ENCODE measurements at places on chromosomes 11 and 22. TPM values are rescaled to one million over a fixed set of nuclear protein-coding genes. Genes with fewer than 3 reads are reported as not detected.

GRCh38 chr11:107776062-107776461, 64.2 kb upstream of the SLN start:
- DNase-seq = no peak

The MS4A12 gene
- not detected for total RNA-seq

- no peak for DNase-seq
Measured at GRCh38 chr11:2860636-2861035, 24.9 kb downstream of the CDKN1C start.

DNA sequence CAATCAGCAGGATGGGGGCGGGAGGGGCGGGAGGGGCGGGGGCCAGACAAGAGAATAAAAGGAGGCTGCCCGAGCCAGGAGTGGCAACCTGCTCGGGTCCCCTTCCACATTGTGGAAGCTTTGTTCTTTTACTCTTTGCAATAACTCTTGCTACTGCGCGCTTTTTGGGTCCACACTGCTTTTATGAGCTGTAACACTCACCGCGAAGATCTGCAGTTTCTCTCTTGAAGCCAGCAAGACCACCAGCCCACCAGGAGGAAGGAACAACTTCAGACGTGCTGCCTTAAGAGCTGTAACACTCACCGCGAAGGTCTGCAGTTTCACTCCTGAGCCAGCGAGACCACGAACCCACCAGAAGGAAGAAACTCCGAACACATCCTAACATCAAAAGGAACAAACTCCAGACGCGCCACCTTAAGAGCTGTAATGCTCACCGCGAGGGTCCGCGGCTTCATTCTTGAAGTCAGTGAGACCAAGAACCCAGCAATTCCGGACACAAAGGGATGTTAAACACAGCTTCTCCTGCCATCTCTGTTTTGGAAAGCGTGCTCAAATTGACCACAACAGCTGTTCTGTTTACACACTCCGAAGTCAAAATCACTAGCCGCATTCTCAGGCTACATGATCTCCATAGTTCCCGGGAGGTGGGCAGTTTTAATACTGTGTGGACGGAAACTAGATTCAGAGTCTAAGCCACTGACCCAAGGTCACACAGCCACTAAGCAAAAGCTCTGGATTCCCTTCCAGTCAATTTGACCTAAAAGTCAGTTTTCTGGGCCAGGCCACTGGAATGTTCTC, 11.9 kb downstream of the PLAAT2 start:
- peak; percentile 35 for DNase-seq

All from activated CD4-positive, alpha-beta T cell treated with anti-CD3 and anti-CD28 coated beads, Interleukin-2, amount 10 ng/mL, durations not matched to agents 7 days and 5 days (primary cell).